KBM-7 (cell line): ENCODE measurements at places on chromosomes 16 and 17.

GRCh38 chr17:75689441-75689873 lies 22.3 kb downstream of the SAP30BP start:
- no peak for DNase-seq

GRCh38 chr17:40530531-40530994 lies 29.1 kb upstream of the TNS4 start:
- no peak for DNase-seq

- no peak for DNase-seq
These were observed 5.5 kb downstream of the MYH1 start for GRCh38 chr17:10512856-10513255.

GRCh38 chr17:33056399-33057146 lies 64.9 kb downstream of the SPACA3 start:
- DNase-seq, result no peak

DNA sequence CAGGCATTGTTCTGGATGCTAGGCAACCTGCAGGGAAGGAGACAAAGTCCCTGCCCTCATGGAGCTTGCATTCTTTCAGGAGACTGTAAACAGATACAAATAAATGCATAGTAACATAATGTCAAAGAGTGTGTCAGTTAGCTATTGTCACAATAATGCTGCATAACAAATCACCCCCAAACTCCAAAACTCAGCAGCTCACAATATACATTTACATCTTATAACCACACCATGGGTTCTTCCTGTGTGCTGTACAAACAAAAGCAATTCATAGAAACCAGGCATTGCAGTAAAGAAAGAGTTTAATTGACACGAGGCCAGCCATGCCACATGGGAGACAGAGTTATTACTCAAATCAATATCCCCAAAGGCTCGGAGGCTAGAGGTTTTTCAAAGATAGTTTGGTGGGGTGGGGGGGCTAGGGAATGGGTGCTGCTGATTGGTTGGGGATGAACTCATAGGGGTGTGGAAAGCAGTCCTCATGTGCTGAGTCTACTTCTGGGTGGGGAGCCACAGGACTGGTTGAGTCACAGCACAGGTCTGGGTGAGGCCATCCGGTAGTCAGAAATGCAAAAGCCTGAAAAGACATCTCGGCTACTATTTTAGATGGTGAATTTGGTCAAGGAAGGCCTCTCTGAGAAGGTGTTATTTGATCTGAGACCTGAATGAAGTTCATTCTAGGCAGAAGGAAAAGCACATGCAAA lies 79.0 kb downstream of the GPRC5B start:
- DNase-seq, result no peak

GRCh38 chr17:58870747-58871146 lies 115.1 kb downstream of the PPM1E start:
- no peak for DNase-seq

- no peak for DNase-seq
These were observed 82.3 kb upstream of the DOC2B start for GRCh38 chr17:263773-264172.
